SK-N-DZ (cell line): ENCODE measurements at places on chromosomes 11 and 22.

DNA sequence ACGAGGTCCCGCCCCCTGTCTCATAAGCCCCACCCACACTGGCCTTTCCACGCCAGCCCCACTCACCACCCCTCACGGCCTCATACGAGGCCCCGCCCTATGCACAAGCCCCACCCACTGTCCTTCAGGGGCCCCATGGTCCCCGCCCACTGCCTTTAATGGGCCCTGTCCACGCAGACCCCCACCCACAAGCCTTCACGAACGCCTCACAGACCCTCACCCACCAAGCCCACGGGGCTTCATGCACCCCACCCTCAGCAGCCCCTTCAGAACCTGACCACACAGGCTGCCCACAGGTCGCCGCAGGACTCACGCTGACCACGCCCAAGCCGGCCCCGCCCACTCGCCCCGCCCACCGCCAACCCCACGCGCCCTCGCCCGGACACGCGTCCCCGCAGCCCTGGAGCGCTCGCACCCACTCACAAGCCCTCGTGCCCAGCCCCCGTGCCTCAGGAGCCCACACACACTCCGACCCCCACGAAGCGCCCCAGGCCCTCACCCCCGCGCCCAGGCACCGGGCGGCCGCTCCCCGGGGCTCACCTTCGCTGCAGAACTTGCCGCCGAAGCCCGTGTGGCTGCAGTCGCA, 10.5 kb downstream of the NRXN2 start:
- no peak for DNase-seq

- DNase-seq: no peak
These were observed at the start of gene ASCL2 for GRCh38 chr11:2270322-2271076. Gene ASCL2, minus strand, starts transcription at chr11:2270588. Its CDS starts 256 bp downstream, at chr11:2270332.

DNA sequence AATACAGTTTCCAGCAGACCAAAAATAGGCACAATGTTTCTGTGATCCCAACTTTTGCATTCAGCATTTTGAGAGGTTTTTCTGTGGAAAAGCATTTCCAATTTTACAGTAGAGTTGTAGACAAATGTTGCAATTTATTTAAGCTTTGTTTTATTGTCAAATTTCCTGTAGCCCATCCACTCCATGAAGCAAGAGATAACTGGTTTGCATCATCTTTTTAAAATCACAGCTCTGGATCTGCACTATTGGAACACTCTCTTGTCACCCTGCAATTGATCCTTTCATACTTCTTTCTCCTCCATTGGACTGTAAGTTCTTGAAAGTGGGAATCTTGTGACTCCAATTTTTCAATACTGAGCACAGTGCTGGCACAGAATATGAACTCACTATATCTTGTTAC, 86.0 kb downstream of the MAML2 start:
- no peak for DNase-seq

DNA sequence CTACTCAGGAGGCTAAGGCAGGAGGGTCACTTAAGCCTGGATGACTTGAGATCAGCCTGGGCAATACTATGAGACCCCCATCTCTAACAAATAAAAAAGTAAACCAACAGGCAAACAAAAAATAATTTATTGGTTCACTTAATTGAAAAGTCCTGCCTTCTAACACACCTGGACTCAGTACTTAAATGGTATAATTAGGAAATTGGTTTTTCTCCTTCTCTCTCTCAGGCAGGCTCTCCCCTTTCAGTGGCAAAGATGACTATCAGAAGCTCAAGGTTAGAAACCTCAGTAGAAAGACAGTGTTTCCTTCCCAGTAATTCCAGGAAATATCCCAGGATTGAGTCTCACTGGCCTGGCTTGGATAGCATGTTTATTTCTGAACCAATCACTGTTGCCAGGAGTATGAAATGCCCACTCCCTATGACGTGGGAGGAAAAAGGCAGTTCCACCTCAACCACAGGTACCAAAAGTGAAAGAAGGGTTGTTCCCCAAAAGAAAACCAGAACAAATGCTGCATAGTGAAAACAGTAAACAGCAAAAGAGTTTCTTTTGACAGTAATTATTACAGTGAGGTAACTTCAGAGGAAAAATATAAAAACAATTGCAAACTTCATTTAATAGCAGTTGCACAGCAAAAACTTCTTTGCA, 56.3 kb upstream of the SOX6 start:
- no peak for DNase-seq

- DNase-seq: peak; percentile 71
These were observed at the start of gene NRIP3 for GRCh38 chr11:9003573-9004182. Gene NRIP3, minus strand, starts transcription at chr11:9004001. Its CDS starts 66 bp downstream, at chr11:9003935.

GRCh38 chr22:23850136-23850611, 7.5 kb upstream of the SLC2A11 start:
- no peak for DNase-seq

DNA sequence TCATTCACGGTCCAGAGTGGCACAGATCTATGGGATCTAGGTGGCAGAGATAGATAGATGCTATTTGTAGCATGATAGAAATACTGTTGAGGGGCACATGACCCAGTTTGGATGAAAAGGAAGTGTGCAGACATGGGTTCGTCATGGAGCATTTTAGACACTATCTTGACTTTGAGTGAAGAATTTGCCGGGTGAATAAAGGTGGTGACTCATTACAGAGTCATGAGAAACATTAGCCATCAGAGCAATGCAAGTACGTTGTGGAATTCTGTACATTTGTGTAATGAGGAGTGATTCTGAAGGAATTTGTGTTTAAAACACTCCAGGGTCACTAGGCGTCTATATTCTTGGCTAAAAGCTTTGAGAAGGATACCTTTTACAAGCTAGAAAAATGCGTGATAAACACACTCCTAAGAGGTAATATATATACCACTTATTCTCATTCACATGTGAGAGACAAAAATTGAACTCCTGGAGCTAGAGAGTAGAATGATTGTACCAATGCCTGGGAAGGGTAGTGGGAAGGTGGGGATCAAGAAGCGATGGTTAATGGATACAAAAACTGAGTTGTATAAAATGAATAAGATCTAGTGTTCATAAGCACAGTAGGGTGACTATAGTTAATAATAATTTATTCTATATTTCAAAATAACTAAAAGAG, 593.7 kb upstream of the LUZP2 start:
- no peak for DNase-seq

GRCh38 chr11:16421826-16422225, 65.5 kb upstream of the SOX6 start:
- DNase-seq: no peak

DNA sequence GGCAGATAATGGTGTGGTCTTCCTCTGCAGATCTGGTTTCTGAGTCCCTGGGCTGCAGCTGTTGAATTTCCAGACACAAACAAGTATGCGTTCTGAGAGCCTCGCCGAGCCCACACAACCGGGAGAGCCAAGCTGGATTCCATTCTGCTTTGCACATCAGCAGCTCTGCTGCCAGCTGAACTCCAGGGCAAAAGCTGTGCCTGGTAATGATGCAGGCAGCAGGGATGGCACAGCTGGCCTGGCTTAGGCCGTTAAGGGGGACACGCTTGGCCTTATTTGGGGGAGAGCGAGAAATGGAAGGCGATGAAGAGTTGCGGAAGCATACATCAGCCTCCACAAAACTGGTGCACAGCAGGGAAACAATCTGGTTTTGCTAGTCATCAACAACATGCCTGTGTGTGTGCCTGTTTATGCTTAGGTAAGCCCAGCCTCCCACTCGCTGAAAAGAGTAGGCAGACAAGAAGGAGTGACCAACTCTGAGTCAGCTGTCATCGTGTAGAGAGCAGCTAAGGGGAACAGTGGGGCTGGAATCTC, 25.1 kb downstream of the ADAMTS8 start:
- peak; percentile 32 for DNase-seq

DNA sequence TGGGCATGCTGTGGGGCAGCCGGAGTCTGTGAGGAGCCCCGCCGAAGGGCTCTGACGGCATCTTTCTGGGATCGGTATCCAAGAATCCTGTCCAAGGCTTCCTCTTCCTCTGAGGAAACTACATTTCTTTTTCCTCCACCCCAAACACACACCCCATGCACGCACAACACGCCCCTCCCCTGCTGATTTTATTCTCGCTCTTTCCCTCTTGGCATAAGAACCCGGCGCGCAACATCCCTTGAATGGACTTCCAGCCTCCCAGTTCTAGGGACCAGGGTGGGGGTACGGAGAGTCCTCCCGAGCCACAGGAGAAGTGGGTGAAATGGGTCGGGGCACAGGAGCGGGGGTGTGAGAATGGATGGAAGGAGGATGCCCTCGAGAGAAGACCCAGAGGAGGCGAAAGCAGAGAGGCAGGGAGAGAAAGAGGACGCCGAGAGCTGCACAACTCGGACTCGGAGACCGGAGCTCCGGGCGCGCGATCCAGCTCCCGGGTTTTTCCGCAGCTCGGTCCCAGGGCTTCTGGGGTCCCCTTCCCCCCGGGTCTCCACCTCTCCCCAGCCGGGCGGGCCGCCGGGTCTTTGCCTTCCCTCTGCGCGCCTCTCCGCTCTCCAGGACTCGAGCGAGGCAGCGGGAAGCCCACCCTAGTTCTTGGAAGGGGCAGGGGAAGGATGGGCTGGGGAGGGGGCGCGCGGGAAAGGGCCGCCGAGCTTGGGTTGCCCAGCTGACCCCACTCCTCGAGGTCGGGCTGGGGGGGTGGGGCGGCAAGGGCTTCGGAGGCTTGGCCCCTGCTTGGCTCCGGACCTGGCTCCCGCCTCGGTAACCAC, 1.5 kb upstream of the LARGE1 start:
- peak; percentile 85 for DNase-seq

DNA sequence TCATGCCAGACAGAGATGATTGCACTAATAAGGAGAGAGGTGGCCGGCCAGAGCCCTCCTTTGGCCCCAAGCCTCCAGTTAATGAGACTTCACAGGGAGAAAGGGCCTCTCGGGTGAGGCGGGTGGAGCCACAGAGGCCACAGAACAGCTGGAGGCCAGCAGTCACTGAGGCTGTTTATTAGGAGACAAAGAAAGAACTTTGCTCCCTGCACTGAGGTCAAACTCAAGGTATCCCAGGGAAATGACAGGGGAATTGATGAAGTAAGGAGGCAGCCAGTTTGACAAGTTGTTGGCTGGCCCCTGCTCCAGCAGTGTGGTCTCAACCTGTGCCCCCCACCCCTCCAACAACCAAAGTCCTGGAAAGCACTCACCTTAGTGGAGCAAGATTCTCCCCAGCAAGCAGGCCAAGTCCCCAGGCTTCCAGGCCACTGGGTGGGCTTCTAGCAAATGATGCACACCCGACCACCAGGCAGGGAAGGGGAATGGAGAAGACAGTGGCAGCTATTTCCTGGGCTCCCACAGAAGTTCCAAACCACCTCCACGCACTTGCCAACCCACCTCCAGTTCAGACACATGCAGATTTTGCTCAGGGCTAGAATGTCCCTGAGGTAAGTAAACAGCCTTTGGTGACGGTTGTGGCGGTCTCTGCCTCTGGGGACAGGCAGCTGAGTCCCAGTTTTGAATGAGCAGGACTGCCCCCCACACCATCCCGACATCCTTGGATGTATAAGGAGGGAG, 53.2 kb downstream of the RPUSD4 start:
- DNase-seq: no peak

GRCh38 chr22:34587357-34588356, 478.3 kb upstream of the ISX start:
- peak; percentile 5 for DNase-seq

DNA sequence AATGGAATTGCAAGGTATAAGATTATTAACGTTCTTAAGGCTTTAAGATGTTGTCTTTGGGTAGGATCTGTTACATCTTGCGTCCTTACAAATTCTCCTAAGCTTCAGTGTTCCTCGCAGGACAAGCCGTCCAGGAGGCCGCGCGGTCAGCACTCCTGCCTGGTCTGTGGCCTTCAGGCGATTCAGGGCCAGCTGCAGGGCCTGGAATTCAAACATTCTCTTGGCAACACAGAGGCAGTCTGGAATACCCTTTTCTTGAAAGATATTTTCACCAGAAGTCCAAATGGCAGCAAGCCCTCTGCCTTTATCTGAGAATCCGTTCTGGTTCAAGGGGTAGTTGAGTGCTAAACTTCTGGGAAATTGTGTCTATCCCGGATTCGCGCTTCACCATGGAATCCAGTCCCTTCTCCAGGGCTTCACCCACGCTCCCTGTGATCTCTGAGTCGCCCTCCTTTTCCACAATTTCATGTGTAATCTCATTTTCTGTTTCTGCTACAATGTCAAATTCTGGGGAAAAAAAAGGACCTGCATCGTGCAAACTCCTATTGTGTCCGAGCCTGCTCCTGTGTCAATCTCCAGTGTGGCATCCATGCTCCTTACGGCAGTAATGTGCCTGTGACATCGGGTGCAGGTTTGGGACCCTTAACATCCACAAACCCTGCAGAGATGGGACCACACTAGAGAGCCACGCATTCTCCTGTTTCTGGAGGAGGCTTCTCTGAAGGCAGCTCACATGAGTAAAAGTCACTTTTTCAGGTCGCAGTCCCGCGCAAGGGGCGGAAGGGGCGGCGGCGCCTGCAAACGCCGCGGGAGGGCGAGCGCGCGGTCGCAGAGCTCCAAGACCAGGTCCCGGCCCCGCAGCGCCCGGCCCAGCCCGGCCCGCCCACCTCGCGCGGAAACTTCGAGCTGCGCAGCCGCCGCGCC, 25.4 kb upstream of the SORL1 start:
- no peak for DNase-seq

DNA sequence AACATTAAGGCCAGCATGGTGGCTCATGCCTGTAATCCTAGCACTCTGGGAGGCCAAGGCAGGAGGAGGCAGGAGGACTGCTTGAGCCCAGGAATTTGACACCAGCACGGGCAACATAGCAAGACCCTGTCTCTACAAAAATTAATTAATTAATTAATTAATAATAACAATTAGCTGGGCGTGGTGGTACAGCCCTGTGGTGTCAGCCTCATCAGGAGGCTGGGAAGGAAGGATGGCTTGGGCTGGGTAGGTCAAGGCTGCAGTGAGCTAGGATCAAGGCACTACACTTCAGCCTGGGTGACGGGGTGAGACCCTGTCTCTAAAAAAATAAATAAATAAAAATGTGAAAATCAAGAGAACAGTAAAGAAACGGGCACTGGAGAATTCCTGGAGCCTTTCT, 1.4 kb downstream of the ARFGAP3 start:
- no peak for DNase-seq

DNA sequence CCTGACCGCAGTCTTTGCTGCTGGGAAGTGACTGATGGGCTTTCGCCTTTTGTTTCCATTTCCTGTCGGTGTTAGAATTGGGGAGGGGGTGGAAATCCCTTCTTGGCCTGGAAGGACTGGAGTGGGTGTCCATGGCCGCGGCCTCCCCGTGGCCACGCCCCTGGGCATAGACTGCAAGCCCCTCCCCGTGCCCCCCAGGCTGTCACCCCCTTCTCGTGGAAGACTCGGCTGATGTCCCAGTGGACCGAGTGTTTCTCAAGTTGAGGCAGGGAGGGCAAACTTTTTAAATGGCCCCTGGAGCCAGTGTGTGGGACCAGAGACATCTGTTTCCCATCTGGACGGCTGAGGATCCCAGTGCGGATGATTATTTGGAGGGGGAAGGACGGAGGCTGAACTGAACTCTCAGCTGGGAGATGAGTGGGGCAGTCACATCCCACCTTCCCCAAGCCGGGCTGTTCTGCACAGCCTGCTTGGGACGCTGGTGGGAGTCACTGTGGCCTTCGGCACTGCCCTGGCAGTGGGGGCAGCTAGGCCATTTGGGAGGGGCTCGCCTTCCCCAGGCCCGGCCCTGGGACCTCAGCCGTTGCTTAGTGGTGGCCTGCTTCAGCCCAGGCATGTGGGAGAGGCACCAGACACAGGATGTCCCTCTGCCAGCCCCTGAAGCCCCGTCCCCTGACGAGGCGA, 1.6 kb downstream of the CD81 start:
- no peak for DNase-seq
